Activated T-cell treated with anti-CD3 and anti-CD28 coated beads for 24 hours (primary cell): ENCODE measurements at places on chromosomes 1 and 21.

GRCh38 chr1:54979327-54979891 lies 1.0 kb upstream of the TMEM61 start:
- no peak for DNase-seq

DNA sequence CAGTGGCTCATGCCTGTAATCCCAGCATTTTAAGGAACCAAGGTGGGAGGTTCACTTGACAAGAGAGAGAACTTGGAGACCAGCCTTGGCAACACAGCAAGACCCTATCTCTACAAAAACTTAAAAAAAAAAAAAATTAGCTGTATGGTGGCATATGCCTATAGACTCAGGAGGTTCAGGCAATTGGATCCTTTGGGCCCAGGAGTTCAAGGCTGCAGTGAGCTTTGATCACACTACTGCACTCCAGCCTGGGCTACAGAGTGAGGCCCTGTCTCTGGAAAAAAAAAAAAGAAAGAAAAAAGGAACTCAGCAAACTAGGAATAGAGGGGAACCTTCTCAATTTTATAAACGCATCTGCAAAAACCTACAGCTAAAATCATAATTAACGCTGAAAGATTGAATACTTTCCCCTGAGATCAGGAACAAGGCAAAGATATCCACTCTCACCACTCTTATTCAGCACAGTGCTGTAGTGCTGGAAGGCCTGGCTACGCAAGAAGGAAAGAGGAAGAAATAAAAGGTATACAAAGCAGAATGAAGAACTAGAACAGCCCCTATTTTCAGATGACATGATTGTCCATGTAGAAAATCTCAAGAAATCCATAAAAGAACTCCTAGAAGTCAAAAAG lies 21.6 kb downstream of the HSF2BP start:
- DNase-seq, result no peak

DNA sequence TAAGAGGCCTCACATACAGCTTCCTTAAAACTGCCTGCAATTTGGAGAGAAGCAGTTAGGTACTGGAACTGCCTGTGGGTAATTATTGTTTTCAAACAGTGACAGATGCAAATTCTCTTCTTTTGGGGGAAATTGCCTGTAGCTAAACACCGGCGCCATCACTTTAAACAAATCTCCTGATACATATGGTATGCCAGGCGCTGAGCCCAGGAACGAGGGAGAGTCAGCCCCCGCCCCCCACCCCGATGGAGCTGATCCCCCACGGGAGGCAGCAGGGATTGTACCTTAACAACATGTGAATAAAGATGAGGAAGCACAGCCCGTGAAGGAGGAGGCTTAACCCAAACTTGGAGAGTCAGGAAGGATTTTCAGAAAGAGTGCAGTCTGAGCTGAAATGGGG lies 7.1 kb downstream of the TMEM51 start:
- DNase-seq, result no peak

GRCh38 chr1:65422241-65423203 lies 2.1 kb downstream of the LEPR start:
- no peak for DNase-seq

DNA sequence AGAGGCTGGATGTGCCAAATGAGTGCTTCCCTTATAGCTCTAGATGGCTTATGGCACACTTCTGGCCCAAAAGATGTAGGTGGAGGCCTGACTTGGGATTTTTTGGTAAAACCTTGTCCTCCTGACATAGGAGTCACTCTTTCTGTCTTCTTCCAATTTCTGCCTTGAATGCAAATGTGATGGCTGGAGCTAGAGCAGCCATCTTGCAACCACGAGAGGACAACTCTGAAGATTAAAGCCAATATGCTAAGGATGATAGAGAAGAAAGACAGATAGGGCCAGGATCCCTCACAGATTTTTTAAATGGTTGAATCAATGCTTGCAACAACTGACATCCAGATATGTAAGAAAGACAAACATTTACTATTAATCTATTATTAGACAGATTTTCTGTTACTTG lies 8.5 kb upstream of the GPR137B start:
- no peak for DNase-seq

DNA sequence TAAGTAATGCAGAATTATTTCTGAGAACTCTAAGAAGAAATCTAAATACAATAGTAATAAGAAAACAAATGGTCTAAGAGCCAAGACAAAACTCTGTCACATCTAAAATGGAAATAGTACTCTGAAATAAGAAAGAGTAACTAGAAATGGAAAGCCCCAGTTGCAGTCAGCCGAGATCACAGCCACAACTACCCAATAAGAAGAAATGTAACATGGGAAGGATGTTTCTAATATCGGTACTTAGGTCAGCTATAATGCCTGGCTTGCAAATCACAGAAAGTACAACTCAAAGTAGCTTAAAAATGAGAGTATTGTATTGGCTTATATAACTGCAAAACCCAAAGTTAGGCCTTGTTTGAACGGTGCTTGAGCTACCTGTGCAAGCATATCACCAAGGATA lies 58.6 kb upstream of the USP25 start:
- DNase-seq, result no peak

GRCh38 chr1:181485287-181486097 lies 2.2 kb downstream of the CACNA1E start:
- no peak for DNase-seq

DNA sequence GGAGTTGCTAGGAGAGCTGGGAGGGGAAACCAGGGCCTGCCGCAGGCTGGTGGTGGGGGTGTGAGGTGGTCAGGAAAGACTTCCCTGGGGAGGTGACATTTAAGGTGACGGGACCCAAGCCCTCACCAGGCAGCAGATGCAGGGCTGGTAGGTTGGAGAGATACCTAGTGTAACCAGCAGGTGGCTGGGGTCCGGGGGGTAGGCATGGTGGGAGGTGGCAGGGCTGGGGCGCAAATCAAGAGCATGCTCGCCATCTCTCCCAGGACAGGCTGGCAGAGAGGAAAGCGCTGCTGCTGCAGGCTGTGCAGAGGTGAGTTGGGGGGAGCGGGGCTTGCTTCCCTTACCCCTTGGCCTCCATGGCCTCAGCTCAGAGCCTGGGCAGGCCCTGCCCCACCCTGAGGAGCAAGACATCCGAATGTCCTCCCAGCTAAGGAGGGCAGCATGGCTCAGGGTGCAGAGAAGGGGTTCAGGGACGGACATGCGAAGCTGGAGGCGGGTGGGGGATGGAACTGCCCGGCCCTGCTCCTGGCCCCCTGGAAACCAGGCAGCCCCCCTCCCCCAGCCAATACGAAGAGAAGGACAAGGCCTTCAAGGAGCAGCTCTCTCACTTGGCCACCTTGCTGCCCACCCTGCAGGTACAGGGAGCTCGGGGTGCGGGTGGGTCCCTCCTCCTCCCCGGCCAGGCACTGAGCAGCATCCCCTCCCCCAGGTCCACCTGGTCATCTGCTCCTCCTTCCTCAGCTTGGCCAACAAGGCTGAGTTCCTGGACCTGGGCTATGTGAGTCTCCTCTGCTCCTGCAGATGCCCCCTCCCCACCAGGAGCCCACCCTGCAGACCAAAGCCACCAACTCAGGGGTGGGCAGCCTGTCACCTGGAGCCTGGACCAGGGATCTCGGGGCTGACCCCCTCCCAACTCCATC lies 4.0 kb downstream of the RNF207 start:
- no peak for DNase-seq

DNA sequence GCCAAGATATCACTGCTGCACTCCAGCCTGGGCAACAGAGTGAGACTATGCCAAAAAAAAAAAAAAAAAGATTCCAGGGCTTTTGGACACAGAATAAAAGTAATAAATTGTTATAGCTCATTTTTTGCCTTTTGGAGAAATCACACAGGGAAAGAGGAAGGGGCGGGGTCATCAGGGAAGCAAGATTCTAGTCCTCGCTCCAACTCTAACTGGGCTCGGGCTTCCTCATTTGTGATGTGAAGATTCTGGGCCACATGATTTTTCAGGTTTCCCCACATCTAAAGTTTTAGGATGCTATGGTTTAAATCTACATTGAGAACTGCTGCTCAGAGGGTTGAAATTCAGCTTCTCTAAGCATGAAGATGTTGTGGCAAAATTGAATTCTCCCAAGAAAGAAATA lies 179.3 kb upstream of the PLXNA2 start:
- DNase-seq, result no peak

- DNase-seq, result no peak
These were observed 353.0 kb downstream of the ADGRL2 start for GRCh38 chr1:82153752-82154151.

GRCh38 chr1:39159224-39160036 lies 45.1 kb upstream of the MACF1 start:
- no peak for DNase-seq

GRCh38 chr1:166947398-166948043 lies 27.8 kb downstream of the ILDR2 start:
- DNase-seq, result no peak
